ENCODE measurements at places on chromosomes 16 and 17.
A peak's percentile ranks its signal among the peaks of the same experiment; 100 is the strongest.

DNA sequence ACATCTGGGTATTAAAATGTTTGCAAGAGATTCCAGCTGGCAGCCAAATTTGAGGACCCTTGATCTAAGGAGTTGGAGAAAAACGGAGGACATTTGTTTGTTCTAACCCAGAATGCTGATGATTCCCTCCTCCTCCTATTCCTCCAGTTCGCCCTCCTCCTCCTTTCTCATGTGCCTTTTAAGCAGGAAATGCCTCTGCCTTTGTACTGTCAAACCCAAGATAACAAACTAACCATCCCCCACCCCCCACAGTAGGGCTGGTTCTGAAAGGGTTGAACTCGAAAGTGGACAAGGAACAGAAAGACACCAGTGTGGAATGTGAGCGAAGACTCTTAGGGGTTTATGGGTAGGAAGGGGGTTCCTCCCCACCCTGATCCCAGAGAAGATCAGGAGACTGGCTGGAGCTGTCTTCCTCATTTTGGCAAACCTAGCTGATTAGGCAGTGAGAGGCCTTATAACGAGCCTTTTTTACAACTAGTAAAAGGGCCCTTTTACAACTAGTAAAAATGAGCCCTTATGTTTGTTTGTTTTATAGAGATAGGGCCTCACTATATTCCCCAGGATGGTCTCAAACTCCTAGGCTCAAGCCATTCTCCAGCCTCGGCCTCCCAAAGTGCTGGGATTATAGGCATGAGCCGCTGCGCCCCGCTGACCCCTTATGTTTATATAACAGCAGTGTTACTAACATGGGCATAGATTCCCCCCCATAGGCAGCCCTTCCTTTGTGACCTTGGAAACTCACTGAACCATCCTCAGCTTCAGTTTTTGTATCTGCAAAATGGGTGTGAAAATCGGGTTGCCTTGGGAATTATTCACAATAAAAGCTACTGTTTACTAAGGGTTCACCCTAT is 975 bp downstream of the CHD9 start:
- peak; percentile 36 for DNase-seq

DNA sequence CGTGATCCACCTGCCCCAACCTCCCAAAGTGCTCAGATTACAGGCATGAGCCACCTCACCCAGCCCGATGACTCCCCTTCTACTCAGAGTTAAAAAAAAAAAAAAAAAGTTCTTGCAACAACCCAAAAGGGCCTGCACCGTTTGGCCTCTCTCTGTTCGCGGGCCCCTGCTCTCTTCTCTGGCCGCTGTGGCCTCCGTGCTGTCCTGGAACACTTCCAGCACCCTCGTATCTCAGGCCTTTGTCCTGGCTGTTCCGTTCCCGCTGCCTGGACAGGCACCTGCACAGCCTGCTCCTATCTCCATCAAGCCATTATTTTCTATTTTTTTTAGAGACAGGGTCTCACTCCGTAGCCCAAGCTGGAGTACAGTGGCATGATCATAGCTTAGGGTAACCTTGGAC is 10.8 kb downstream of the MYO1C start:
- no peak for DNase-seq

- no peak for DNase-seq
These were observed 25.4 kb downstream of the GSPT1 start for GRCh38 chr16:11890231-11890965.

GRCh38 chr17:66138120-66138519 is 53.8 kb downstream of the CEP112 start:
- no peak for DNase-seq

- DNase-seq = no peak
These were observed 33.4 kb downstream of the BRD7 start for GRCh38 chr16:50335196-50335958.

DNA sequence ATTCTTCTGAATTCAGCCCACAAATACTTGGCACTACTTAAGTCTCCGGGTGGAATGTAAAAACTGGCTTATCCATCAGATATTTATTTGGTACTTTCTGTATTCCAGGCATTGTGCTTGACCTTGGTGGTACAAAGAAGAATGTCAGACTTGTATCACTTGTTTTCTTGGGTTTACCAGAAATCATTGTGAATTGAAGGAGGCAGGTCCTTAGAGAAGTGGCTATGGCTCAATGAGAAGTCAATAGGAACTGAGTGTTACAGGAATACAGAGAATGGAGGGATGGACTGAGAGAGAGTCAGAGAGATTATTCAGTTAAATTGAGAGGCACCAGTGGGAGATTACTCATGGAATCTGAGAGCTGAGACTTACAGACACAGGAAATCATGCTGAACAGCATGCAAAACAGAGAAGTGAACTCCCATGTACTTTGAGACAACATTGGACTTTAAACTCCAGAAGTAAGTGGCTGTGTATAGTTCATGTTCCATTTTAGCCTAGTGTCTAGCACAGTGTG is 704.1 kb downstream of the CDH11 start:
- peak; percentile 84 for DNase-seq

DNA sequence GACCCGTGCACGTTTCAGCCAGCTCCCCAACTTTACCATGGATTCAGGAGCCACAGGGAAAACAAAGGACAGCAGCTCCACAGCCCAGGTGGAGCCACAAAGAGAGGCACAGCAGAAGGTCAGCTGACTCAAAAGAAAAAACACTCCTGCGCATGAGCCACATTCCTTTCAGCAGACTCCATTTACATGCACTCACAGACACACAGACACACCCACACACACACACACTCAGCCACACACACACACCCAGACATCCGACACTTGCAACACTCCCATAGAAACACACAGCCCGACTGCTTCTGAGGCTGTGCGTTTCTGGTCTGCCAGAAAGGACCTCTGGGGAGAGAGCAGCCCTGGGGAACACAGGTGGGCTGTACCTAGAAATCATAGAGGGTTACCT is 2335.5 kb downstream of the TP53TG3F start:
- DNase-seq = no peak

- DNase-seq = no peak
These were observed 19.8 kb upstream of the TEKT3 start for GRCh38 chr17:15361151-15361550.

DNA sequence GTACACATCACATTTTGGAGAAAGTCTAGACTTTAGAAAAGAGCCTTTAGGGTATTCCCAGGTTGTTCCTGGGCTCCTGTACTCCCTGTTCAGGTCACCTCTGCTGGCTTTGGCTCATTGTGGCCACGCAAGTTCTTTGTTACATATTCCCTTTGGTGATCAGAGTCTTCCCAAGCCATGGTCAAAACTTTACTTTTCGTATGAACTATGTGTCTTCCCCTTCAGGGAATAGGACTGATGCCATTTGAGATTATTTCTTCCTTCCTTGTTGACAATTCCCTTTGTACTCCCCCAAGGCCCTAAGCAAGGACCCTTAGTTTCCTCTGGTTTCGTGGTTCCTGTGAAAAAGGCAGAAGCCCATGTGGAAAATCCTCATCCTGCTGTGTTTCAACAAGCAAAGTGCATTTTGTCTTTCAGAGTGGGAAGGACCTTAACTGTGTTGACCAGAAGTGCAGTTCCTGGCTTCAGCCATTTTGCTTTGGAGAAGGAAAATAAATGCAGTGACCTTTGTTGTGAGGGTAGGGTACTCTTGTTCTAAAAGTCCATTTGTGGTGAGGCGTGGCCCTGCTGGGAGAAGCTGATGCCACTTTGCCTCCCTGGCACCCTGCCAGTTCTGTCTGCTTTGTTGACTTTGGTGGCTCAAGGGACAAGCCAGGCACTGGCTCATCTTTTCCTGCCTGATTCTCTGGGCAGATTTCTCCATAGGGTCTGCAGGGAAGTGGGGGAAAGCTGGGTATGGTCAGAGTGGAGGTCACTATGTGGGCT is 55.1 kb downstream of the ZNRF1 start:
- no peak for DNase-seq

GRCh38 chr16:69133373-69133954 is 1.0 kb downstream of the UTP4 start:
- DNase-seq = no peak

DNA sequence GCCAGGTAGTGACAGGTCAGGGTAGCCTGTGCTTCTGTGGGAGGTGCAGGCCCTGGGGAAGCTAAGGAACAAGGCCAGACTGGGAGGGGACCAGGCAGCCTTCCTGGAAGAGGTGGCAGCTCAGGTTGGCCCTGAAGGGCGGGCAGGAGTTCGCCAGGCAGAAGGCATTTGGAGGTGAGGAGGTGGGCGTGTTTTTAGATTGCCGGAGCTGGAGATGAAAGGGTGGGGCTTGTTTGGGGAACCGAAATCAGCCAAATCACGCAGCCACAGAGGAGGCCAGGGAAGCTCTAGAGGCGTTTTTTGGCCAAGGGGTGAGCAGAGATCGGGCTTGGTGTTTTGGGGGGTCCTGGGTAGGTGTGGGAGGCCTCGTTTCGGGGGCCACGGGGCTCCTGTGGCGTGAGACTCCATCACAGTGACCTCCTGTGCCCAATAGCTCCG is 7.6 kb downstream of the ADCY7 start:
- DNase-seq = no peak

- DNase-seq = peak; percentile 91
These were observed 236.3 kb downstream of the KCNJ2 start for GRCh38 chr17:70405492-70406220.

GRCh38 chr16:63617047-63617989 is 1504.5 kb downstream of the CDH11 start:
- DNase-seq = no peak
